Stimulated activated CD4-positive, alpha-beta T cell treated with anti-CD3 and anti-CD28 coated beads, Interleukin-1b, Interleukin-23, amount 100 ng/mL, for 48 hours (primary cell): ENCODE measurements at places on chromosomes 6 and 20.

DNA sequence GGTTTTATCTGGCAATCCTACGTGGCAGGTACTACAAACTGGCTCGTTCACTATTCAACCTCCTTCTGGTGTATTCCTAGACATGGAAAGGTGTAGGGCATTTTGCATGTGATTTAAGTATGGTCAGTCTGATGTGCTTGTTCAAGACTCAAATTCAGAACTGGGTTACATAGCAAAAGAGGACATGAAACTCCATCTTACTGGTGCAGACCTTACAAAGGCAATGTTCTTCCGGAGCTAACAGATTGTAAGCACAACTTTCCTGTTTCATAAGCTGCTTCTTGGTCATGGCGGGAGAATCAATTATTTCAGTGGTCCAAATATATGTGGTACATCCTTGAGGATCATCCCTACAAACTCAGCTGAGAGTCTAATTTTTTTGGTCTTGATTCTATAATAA lies 703.4 kb downstream of the EPM2A start:
- no peak for DNase-seq

- DNase-seq = no peak
Observed at GRCh38 chr6:6905961-6906518, 201.7 kb upstream of the RREB1 start.

DNA sequence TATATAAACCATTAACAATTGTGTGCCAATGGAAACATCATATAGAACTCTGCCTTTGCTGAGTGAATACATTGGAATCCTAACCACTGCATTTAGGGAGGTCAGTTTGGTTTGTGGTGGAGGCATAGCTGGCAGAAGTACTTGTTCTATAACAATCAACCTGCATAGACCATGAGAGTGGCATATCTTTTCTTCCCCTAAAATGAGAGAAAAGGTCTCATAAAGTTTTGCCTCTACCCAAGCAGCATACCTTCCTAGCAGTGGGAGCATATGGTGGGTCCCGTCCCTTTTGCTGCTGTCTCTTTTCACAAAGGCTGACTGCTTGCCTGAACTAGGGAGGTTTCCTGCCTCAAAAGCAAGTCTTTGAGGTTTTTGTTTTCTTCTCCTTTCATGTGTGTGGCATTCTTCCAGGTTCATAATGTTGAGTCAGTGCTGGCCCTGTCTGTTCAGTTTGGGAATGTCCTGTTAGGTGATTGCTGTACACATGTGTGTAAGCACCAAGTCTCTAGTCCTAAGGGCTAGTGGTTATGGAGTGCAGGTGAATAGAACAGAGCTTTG lies 61.2 kb upstream of the SUPT3H start:
- no peak for DNase-seq

GRCh38 chr20:24653306-24653705 lies 183.9 kb downstream of the SYNDIG1 start:
- DNase-seq = no peak

DNA sequence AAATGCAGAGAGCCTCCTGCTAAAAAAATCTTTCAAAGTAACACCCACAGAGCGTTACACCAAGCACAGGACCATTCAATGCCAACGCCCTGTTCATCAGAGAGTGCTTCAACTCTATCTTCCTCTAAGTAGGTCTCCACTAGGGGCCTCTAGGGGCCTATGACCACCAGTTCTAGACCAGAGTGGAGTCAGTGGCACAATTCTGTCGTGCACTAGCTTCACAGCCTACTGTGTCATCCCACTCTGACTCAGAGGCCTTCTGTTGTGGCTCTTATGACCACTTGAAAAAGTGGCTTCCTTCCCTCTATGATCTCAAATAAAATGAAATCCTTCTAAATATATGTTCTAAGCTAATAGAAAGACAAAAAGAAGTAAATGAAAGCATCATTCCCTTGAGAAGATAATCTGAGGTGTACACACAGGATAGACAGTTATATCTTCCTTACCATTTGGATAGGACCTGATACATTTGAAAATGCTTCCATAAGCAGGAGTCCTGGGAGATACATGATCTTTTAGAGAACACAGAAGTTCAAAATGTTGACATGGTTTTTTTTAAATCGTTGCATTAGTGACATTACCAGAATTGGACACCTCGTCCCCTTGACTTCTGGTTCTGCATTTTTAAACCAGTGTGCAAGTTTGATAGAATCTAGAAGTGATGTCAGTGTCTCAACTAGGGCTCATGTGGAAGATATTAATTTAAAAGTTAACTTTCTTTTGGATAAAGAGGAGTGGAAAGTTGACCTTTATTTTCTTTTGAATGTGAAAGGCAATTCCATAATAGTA lies 151.9 kb downstream of the SH3BGRL2 start:
- no peak for DNase-seq

DNA sequence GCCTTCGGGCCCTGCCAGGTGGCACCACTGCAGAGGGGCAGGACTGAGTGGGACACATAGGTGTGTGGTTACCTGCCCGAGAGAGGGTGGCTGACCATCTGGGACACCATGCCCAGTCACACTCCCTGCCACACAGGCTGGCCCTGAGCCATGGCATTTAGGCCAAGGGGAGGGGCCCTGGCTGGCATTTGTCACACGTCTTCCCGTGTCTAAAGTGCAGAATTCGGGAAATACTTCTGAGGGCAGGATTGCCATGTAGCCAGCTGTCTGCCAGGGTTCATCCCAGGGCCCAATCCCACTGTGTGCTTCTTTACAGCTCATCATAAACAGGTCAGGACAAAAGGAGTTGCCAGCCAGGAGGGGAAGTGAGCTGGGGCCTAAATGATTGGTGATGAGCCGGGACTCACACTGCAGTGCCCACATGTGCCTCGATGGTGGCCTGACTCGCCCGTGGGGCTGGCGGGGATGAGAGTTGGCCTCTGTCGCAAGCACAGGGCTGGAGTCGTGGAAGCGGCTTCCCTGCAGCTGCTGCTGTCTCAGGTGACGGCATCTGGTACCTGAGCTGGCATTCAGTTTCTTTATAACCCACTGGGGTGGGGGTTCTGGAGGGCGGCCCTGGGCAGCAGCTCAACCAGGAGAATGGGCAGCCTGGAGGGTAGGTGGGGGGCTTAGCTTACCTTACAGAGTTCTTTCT lies 5.9 kb upstream of the UNC93A start:
- no peak for DNase-seq

DNA sequence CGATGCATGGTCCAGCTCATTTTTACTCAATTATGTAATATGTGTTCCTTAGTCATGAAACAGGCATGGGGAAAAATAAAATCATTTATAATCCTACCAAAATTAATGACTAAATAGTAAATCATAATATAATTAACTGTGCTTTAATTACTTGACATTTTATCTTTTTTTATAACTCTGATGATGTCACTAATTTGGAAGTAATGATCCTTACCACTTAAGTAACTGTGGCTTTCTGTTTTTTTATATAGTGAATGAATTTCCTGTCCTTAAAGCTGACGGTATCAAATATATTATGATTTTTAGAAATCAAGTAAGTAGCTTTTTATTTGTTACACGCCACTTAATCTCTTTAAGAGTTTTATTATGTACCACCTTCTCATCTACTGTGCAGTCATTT lies 32.2 kb downstream of the CSE1L start:
- no peak for DNase-seq

GRCh38 chr6:139536751-139537617 lies 162.5 kb upstream of the CITED2 start:
- no peak for DNase-seq

DNA sequence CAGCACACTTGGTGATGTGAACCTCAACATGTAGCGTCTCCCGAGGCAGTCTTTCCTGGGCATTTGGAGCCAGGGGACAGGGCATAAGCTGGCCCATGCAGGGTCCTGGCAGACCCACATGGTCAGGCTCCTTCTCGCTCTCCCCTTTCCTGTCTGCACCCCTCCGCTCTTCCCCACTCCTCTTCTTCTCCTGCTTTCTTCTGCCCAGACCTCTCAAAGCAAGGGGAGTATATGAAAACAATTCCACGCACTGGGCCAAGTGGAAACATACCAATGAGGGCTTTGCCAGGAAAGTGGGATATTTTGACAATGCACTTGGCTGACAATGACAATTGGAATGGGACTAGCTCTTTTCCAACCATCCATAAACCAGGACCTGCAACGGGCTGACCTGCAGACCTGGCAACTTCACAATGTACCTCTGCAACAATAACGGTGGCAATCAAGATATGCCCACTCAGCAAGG lies 58.9 kb upstream of the TRAF3IP2 start:
- DNase-seq = no peak

DNA sequence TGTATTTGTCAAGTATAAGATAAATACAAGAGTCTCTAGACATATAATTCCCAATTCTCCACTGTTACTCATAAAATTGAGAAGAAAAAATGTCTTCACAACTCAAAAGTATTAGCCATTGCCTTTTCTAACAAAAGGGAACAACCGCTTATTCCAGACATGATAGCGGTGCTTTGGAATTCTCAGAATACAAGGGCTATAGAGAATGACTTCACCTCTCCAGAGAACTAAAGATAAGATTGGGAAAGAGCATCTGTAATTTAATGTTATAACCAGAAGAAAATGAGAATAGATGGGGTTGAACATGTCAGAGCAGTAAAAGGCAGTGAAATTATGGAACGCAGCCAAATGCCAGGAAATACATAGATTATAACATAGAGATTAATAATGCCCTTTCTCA lies 730.8 kb downstream of the C6orf118 start:
- no peak for DNase-seq

DNA sequence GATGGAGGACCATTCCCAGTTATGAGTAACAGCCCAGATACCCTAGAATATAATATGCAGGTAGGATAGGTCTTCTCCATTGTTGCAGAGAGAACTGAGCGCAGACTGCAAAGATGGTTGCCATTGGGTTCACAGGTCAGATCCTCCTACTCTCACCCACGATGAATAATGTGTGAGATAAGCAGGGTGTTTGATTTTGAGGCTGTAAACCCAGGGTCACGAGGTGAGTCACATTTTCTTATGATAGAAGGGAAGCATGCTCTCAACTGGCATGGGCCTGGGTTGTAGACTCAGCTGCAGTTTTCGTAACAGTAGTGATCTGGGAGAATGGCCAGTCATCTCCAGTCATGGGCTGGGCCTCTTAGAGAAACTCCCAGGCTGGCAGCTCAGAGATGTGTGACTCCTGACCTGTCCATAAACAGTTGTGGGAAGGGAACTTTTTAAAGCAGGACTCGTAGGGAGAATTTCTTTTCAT lies 74.2 kb downstream of the CD164 start:
- peak; percentile 79 for DNase-seq

GRCh38 chr20:17571153-17571527 lies 1.3 kb downstream of the DSTN start:
- peak; percentile 6 for DNase-seq

- DNase-seq = no peak
Observed at GRCh38 chr20:40249805-40250204, 439.2 kb downstream of the MAFB start.

GRCh38 chr6:56046576-56046975 lies 171.2 kb upstream of the BMP5 start:
- no peak for DNase-seq

DNA sequence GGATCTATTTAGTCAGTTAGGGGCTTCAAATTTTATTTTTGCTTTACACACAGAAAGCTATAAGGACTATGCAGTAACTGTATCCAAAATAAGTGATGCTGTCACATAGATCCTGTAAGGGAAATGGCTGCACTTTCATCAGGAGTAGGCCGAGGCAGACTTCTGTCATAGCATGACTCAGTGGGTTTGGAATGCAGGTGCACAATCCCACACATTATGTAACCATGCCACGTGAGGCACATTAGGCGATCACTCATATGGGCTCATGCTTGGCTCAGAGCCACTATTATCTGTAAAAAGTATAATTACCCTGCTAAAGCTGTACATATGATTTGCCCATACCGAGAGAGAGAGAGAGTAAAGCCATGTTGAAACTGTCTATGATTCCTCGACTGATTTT lies 1189.4 kb upstream of the EYS start:
- DNase-seq = no peak

DNA sequence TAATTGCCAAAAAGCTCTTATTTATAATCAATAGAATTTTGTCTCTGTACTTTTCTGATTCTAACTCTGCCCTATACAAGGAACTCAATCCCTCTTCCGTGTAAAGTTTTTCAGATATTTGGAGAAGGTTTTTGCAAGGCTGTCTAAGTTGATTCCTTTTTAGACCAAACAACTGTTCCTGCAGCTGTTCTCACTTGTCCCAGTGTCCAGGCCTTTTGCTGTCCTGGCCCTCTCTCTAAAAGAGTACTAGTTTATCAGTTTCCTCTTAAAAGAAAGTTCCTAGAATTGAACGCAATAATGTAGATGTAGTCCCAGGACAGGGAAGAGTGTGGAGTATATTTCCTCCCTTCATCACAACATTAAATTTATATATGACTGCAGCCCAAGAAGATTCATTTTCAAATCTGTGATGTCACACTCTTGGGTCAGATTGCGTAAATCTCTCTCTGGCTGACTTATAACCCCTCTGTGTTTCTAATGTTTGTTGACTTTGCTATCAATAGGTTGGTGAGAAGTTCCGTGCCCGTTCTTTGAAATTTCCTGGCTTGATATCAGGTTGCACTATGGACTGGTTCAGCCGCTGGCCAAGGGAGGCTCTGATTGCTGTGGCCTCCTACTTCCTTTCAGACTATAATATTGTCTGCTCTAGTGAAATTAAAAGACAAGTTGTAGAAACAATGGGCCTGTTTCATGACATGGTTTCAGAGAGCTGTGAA lies 139.4 kb upstream of the GLP1R start:
- no peak for DNase-seq

GRCh38 chr20:36528875-36529417 lies 12.4 kb upstream of the MYL9 start:
- no peak for DNase-seq

- DNase-seq = no peak
Observed at GRCh38 chr6:149118737-149119653, 198.5 kb upstream of the TAB2 start.

DNA sequence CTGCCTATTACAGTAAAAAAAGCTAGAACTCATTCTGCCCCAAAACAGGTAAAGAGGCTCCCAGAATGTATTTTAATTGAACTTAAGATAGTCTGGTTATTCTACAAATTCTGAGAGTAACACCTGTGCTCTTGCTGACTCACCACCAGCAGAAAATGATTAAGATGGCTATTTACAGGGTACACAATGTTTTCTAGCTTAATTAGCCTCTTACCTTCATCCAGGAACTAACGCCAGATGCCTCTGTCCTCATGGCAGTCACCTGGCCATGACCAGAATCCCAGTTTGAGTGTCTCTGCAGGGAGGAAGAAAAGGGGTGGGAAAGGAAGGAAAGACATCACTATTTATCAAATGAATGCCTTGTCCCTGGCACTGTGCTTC lies 31.3 kb upstream of the PPP1R3G start:
- DNase-seq = no peak

DNA sequence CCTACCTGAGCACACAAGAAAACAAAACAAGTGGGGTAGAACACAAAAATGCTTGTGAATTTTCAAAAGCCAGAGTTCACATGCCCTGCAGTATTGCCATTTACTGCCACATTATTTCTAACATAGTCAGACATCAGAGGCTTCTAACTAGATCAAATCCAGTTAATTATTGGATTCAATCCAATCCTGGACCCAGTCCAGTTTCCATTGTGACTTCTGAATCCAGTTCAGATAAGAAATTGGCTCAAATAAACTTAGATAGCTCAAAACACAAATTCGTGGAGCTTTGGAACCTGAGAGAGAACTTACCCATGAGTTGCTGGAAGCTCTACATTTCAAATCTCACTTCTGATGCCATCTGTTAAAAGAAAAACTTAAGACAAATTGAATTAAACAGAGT lies 85.2 kb upstream of the ANKEF1 start:
- DNase-seq = no peak
